GM13977 (cell line): ENCODE measurements at places on chromosomes 4 and X.

GRCh38 chr4:48187813-48188212, 53.8 kb upstream of the TXK start:
- no peak for DNase-seq

- no peak for DNase-seq
These were observed 6.1 kb downstream of the FAT1 start for GRCh38 chr4:186717556-186717955.

DNA sequence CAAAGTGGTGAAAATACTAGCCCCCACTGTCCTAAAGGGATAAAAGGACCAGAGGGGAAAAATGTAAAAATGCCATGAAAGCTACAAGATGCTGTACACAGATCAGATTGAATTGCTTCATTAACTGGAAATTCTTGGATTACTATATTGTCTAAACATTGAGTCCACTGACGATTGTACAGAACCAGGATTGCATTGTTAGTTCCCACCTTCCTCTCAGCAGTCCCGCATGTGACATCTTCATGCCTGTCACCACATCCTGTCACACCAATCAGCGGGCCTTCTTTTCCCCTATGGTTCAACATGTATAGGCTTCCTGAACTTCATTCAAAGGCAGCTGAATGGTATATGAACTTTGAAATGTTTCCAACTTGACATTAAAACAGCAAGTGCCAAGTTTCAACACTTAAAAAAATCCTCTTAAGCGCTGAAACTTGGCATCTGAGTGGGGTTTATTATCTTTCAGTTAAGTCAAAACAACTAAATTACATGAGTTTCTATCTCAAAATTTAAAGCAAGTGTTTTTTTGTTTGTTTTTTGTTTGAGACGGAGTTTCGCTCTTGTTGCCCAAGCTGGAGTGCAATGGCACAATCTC, 24.6 kb downstream of the ZRSR2 start:
- no peak for DNase-seq

DNA sequence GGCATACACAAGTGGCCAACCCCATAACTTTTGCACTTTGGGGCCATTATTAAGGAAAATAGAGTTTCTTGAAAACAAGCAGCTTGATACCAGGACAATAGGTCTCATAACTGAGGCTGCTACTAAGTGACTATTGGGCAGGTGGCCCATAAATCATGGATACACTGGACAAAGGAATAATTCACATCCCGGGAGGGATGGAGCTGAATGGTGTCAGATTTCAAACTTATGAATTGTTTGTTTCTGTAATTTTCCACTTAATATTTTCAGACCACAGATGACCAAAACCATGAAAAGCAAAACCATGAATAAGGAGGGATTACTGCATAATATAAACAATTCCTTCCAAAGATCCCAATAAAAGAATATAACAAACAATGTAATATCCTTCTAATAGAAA, 114.4 kb downstream of the WDFY3 start:
- DNase-seq, result no peak

GRCh38 chr4:28913466-28913865, 1806.7 kb upstream of the PCDH7 start:
- DNase-seq, result no peak

- no peak for DNase-seq
These were observed 53.1 kb downstream of the ELF4 start for GRCh38 chrX:130057209-130057608.

DNA sequence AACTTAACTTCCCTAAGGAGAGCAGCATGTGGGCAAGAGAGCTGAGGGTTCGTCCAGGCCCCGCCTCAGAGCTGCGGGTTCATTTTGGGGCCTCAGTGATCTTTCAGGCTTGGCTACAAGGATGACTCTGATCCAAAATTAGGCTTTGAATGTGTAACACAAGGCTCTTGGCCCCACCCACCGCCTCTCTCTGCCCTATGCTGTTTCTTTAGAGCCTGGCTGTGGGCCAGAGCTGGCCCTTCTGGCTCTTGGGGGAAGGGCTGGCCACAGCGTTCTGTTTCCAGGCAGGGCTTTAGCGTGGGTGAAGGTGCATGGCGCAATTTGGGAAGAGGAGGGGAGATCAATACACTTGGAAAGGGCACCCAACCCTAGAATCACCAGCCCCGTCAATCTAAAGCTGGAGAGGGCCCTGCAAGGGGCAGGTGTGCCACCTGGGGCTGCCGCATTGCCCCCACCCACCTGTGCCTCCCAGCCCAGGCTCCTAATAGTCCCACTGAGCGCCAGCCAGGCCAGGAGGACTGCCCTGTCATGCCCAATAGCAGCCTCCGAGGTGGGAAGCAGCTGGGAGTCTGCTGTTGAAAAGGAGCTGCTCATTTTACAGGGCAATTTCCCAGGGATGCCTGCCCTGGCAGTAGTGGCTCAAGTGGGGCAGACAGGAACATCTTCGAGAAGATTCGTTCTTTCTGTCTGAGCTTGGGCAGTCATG, 84.5 kb upstream of the MAML3 start:
- no peak for DNase-seq

DNA sequence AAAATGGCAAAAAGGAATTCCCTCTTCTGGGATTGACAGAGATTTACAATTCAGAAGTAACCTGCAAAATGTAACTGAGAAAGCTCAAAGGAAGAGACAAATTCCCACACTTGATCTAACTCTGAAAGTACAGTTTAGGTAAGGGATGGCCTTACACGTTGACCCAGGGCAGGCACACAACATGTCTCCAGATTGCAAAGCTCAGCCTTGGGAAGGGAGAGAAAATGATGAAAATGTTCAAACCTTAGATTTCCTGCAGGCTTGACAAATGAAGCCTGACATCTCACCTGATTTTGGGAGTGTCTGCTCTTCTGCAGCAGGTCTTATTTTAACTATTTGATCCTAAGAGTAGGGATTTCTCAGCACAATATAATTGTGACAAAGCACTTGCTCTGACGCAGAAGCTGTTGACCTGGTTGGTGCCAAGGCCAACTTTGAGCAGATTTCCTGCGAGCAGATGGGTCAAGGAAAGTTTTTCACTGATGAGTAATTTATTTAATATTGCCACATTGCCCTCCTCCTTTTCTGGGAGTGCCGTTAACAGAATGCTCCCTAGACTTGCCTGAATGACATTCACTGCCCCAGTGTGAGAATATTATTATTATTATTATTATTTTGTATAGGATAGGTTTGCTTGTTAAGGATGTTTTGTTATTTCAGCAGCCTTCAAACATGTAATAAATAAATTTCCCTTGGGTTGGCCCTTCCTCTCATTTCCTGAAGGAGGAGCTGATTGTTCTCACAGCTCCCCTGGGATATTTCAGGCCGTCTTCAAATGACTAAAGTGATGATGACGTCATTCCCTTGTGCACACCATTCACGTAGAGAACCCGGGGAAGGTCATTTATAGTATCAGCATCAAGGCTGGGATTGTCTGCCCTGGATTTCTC, 157.1 kb downstream of the VEGFC start:
- no peak for DNase-seq
